CD4-positive, CD25-positive, alpha-beta regulatory T cell (primary cell): ENCODE measurements at places on chromosomes 16 and 17.

- no peak for DNase-seq
These were observed 31.8 kb downstream of the PITPNM3 start for GRCh38 chr17:6524520-6524919.

- no peak for DNase-seq
These were observed 627.4 kb downstream of the KCNJ2 start for GRCh38 chr17:70796757-70797156.

DNA sequence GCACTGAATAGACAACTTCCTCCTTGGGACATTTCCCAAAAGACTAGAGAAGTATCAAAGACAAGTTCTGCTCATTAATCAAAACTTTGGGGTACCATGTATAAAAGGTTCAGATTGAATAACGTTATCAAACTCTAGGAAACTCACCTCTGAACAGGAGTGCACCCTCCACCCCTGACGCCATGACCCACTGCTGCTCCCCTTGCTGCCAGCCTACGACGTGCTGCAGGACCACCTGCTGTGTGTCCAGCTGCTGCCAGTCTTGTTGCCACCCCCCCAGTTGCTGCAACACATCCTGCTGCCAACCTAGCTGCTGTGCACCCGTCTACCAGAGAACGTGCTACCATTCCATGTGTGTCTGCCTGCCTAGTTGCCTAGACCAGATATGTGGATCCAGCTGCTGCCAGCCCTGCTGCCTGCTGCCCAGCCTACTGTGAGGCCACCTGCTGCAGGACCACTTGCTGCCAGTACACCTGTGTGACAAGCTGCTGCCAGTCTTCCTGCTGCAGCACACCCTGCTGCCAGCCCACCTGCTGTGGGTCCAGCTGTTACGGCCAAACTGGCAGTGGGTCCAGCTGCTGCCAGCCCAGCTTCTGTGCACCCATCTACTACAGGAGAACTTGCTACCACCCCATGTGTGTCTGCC, 13.8 kb upstream of the KRTAP9-2 start:
- DNase-seq: no peak

GRCh38 chr17:60305141-60305540, 86.8 kb downstream of the USP32 start:
- peak; percentile 39 for DNase-seq

DNA sequence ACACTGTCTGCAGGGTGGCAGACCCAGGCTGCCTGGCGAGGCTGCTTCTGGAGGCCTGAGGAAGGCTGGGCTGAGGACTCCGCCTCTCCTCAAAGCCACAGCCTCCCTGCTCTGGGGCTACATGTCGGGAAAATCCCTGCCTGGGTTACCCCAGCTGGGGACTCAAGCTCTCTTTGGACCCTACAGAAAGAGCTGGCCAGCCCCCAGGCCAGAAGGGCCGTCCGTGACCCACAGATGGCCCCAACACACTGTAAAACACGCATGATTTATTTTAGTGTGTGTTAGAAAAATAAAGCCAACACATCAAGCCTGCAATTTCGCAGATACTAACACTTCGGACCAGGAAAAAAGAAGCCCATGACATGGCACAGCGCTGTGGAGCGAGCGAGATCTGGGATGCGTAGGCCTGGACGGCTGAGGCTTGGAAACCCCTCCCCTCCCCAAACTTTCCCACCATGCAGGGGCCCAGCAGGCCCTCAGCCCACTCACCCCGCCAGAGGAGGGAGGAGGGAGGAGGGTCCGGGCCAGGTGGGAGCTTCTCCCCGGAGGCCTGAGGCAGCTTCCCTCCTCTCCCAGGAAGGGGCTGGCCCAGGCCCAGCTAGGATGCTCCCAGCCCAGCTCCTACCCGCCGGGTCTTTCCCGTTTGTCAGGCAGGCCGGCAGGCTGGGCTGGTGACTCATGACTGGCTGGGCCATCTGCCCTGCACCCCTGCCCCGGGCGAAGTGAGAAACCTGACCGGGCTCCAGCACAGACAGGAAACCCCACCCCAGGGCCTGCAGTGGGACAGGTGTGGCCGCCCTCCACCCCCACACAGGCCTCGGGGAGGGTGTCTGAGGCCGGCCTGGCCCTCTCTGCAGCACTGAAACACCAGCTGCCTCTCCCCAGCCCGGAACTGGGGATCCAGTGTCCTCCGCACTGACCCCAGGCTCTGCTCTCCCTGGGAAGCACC, 34.1 kb upstream of the SLC38A10 start:
- no peak for DNase-seq

DNA sequence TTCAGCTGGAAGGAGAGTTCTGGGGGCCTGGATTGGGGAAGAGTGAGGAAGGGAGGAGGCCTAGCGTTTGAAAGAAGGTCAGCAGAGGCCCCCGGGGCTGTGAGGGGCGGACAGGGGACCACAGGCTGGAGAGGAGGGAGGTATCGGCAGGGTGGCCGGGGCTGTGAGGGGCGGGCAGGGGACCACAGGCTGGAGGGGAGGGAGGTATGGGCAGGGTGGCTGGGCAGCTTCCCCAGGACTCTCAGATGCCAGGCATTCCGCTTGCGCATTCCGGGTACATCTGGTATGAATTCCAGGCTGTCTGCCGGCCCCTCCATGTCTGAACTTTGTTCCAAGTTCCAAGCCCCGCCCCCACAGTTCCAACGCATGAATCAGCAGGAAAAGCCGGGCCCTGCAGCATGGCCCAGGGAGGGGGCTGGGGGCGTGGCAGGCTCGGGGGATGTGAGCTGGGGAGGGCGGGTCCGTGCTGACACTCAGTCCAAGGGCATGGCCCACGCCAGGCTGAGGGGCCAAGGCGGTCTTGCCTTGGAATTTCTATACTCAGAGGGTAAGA, 4.3 kb upstream of the TLCD2 start:
- no peak for DNase-seq

DNA sequence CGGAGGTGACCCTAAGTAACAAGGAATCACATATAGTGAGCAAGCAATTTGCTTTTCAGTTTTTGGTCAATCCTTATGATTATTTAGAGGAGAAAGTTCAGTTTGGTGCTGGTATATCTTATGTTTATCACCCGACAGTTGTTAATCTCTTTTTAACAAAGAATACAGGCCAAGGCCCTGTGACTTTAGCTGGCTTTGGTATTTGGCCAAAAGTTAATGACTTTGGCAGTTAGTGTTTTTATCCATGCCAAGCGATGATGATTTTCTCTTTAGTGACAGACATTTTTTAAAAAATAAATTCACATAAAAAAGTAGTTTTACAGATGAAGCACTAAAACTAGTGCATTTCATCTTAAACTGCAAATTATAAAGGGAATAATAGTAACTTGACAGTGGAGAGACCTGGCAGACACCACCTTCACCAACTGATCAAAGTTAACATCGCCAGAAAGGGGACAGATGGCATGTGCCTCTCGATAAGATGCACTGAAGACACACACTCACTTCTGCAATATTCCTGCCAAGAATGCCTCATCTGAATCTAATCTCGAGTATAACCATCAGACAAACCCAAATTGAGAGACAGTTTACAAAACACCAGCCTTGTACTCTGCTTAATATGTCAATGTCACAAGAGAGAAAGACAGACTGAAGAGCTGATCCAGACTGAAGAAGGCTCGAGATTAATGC, 6.9 kb downstream of the DEXI start:
- DNase-seq: no peak

GRCh38 chr17:37742762-37743611, 1.9 kb downstream of the HNF1B start:
- DNase-seq: no peak

GRCh38 chr16:50178491-50178941, 25.4 kb downstream of the TENT4B start:
- no peak for DNase-seq

DNA sequence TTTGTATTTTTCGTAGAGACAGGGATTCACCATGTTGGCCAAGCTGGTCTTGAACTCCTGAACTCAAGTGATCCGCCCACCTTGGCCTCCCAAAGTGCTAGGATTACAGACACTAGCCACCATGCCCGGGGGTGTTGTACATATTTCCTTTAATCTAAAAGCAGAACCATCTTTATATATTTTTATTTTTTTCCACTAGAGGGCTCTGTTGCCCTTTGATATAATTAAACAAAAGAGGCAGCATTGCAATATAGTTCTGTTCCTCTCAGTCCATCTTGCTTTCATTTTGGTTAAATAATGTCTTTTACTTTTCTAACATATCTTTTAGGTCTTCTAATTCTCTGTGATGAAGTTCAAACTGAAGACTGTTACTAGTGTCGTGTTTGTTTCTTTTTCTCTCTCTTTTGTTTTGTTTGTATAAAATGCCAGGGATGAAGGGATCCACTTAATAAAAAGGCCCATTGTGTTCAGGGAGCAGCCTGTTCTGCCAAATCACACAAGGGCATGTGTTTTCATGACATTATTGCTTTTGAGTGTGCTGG, 23.4 kb downstream of the WWOX start:
- DNase-seq: peak; percentile 61
